G401 (cell line): ENCODE measurements at places on chromosomes 3 and 15.

DNA sequence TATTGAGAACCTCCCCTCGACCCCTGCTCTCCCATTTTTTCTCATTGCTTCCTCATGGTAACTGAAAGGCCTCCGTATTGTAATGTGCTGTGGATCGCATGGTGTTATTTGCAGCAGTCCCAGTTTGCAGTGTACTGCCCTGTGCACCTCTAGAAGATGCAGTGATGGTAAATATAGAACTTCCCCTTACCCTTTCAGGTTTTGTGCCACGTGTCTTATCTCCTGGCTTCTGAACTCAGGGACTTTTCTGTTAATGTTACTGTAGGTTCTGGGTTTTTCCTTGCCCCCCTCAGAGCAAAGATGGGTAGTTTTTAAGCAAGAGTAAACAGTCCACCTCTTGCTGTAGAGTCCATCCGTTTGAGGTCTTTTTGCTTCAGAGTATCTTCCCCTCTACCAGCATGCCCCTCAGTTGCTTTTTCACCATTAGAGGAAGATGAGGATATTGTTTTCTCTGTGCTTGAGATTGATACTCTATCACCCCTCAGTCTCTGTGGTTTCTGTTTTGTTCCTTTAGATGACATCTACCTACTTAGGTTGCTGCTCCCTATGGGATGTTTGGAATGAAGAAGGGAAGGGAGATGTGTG, 22.4 kb downstream of the CHD2 start:
- no peak for DNase-seq

DNA sequence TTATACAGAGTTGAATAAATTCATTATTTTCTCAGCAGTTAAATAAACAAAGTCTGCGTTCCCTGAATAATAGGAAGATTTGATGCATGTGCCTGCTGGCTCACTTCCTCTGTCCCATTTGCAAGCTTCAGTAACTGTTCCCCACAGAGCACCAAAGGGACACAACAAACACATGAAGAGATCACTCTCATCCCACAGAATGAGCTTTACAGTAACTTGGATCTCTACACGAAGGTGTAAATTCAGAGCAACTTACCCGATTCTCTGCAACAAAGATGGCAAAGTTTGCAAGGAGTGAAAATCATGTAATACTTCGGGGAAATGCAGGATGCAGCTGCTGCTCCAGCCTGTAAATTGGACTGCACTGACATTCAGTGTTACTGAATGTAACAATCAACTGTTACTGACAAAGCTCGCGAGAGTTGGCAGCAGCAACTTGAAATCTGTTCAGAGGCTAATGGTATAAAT, at the start of gene BCHE:
TSS of gene BCHE (minus strand) at position 366 of the 468 bp plus-strand sequence. CDS start 6,390 bp downstream, outside the sequence.
- peak; percentile 21 for DNase-seq

DNA sequence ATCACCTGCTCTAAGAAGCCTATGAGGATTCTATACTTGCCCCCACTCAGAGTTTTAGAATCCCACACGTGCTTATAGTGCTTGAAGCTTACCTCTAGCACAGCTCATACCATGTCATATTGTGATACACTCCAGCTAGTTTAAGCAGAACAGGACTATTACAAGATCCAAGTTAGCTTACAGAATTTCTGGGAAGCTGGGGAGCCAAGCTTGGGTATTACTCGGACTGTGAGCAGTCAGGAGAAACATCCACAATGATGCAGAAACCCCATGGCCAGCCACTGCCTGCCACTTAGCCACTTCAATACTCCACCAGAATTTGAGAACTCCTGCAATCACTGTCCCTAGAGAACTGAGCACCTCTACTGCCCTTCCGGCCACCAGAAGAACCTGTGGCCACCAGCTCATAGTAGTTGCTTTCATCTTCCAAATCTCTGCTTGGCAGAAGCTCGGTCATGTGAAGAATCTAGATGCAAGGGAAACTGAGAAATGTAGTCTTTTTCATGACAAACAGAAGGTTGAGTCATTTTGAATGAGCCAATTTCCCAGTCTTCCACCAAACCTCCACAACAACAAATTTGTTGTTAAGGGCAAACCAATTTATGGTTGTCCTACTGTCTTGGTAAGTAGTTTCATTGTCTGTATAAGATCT, 27.7 kb upstream of the SSR3 start:
- DNase-seq, result no peak

GRCh38 chr3:134867277-134867676, 72.2 kb downstream of the EPHB1 start:
- peak; percentile 70 for DNase-seq

DNA sequence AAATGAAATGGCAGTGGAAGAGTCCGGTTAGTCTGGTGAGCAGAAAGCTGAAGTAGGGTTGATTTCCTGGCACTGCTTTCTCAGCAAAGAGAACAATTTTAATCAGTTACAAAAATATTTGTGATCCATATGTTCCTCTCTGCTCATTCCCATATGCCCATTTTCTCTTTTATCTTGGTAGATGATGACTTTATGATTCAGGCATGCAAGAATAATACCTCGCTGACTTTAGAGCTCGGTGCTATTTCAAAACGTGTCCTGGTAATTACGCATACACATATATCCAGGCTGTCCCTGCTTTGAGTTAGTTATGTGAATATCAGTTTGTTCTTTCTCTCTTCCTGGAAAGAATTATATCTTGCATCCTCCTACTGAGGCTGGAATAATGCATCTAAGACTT, 38.5 kb downstream of the ARPP21 start:
- peak; percentile 69 for DNase-seq

GRCh38 chr3:159144891-159145290, 343.0 kb downstream of the MFSD1 start:
- DNase-seq, result no peak

GRCh38 chr3:29239376-29239775, 41.5 kb upstream of the RBMS3 start:
- DNase-seq, result no peak

- DNase-seq, result no peak
These were observed 5.0 kb downstream of the CD47 start for GRCh38 chr3:108085810-108086350.

DNA sequence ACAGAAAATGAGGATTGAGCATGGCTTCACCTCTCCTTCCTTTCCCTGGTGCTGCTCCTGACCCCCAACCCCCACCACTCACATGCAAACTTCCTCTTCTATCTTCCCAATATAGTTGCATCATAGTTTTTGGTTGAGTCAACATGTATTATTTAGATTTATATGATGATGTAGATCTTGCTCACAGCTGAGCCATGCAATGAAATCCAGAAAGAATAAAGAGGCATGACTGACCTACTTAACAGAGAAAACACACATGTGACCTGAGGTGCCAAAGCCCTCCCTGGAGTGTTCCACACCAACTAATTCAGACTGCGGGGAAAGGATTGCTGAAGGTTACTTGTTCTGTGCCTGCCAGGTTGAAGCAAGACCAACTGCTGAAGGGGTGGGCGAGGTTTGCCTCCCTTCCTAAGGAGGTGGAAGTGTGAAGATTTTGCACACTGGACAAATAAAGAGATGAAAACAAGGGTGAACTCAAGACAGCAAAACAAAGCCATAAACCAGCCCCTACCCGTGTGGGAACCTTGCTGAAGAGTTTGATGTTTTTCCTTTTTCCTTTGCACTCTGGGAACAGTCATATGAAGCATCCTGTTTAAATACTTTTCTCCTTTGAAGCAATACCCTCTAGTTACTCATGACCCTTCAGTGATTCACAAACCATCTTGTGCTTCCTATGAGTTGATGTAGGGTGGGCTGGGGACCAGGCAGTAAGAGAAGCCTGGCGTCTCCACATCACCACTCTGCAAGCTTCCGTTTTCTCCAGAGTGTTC, 155.2 kb upstream of the UBE2E1 start:
- DNase-seq, result peak; percentile 33

DNA sequence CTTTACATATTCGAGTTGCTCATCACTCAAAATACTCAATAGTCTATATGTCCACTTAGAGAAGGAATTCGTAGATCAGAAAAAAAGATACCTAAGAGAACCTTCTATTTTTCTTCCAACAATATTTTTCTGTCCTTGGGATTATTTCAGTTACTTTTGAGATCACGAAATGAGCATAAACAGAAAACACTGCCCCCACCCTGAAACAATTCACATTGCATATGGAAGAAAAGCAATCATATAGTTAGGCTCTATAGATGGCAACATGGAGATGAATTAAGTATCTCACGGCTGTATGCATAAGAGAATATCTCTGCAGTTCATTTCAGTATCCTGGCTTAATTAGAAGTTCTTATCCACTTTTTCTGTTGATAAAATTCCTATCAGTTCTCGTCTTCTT, 391.1 kb downstream of the FGF12 start:
- DNase-seq, result no peak

DNA sequence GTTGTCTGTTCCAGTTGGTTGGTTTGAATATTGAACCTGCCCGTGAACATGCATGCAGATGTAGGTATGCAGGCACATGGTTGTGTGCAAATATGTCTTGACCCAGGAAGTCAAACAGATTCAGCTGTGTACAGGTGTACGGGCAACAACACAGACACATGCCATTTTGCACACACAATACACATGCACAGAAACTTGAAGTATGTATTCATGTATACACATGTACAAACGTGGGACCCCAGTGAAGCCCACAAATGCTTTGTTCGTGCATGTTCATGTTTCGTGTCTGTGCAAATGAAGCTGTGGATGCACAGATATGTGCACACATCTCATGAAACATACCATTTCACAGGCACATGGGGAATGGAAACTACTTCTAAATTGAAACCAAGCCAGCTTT, 30.7 kb downstream of the IDH3A start:
- no peak for DNase-seq

DNA sequence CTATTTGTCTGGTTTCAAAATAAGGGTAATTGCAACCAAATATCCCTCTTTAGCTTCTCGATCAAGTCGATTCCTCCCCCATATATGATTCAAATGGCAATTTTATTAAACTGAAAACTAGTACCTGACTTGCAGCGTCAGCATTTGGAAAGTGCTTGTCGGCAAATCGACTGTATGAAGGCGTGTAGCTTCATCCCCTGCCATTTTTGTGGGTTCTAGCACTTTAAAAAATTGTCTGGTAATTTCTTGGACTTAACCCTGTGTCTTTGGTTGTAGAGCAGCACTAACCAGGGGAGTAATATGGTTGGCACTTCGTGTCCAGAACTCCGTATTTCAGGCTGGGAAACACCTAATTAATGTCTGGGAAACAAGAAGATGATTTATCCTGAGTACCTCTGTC, 573 bp downstream of the MME start:
- no peak for DNase-seq

- DNase-seq, result no peak
These were observed 52.0 kb upstream of the CCNB2 start for GRCh38 chr15:59052915-59053407.

DNA sequence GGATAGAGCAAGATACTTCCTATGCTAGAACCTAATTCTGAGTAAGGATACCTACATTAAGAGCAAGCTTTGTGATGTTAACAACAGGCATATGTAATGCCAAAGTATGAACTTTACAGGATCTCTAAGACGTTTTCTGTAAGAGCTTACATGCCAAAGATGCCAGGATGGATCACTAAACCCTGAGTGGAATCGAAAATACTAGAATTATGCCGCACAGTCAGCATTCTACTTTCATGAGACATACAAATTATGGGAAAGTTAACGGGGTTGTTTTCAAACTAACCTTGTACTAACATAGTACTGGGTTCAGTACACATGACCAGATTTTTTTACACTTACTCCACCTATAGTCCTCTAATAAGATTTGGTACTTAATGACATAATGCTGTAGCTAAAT, 55.1 kb downstream of the AAGAB start:
- DNase-seq, result no peak

- DNase-seq, result no peak
These were observed 530.2 kb upstream of the CBLB start for GRCh38 chr3:106398891-106399600.

DNA sequence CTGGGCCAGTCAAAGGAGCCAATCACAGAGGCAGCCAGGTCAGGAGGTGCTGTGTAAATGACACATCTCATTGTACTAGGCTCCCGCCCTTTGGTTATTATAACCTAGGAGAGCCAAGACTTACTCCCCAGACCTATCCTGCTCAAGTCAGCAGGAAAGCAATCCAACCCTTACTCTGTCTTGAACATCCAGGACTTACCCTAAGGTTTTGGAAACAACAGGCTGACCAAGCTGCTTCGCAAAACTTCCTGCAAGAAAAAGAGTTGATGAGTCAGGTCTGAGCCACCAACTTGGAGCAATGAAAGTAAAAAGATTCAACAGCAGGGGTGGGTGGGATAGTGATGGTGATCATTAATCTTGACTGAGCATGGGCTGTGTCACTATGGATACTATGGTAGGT, 144.4 kb downstream of the MYLK start:
- no peak for DNase-seq

DNA sequence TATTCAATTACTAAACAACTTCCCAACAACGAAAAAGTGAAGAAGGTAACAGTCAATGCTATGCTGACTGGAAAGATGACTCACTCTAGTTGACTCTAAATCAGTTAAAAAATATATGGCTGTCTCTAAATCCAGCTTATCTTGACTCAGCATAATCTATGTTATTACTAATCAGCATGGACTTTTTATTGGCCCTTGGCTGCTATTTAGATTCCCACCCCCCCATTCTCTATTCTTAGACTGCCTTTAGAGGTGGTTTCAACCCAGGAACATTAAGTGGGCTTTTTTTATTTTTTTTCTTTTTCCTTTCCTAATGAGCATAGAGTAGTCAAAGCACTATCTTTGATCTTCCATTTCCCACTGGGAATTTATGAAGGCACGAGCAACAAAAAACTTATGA, 1.9 kb downstream of the PCOLCE2 start:
- no peak for DNase-seq

DNA sequence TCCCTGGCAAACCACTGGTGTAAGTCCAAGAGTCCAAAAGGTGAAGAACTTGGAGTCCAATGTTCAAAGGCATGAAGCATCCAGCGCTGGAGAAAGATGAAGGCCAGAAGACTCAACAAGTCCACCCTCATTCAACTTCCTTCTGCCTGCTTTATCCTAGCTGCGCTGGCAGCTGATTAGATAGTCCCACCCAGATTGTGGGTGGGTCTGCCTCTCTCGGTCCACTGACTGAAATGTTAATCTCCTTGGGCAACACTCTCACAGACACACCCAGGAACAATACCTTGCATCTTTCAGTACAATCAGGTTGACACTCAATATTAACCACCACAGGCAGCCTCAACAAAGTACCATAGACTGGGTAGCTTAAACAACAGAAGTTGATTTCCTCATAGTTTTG, 245.9 kb upstream of the IGF1R start:
- DNase-seq, result no peak
